ENCODE measurements at places on chromosomes 7 and 10.

DNA sequence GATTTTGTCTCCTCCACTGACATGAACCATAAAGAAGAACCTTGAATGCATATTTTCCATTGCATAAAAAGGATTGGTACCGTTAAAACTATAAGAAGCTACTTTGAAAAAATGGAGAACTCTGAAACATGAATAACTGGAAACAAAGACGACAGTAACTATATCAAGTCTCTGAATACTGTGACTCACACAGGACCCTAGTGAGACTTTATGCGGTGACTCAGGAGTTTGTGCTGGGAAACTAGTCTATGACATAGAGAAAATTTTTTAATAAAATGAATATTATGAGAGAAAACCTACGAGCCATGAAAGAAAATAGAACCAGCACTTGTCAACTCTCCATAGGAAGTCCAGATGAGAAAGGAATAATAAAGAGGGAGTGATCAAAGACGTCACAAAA is 339.9 kb upstream of the ADARB2 start:
- DNase-seq = no peak

- no peak for DNase-seq
Measured at GRCh38 chr7:108340856-108341411, 115.3 kb downstream of the NRCAM start.

- DNase-seq = no peak
Measured at GRCh38 chr10:129562487-129562886, 95.4 kb downstream of the MGMT start.

DNA sequence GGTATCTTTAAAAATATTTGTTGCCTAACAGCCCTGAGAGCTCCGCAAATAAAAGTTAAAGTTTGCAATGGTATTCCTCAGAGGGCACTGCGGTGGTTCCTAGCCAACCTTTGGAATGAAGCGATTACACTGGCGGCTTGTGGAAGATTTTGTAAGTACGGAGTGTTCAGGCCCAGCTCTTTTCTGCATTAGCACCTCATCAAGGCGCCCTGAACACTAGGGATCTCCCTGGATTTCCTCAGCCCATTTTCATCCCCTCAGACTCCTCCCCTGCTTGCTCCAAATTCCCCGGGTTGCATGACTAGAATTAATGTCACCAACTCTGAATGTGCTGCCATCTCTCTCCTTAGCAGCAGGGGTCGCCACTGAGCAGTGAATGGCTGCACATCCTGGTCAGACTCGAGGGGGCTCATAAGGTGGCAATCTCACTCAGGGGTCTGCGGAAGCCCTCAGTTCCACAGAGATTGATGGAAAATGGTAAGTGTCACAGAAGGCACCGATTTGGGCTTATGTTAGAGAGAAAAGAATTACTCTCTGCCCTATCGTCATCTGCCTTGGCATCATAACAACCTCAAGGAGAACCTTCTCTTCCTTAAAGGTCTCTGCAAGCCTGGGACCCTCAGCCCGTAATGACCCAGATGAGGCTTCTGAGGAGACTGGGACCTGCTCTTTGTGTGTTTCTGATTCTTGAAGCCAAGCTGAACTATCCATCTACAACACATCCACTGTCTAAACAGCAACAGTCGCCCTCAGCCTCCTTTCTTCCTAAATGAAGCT is 262.8 kb upstream of the AOAH start:
- DNase-seq = peak; percentile 48

GRCh38 chr7:69643708-69644445 is 45.6 kb downstream of the AUTS2 start:
- no peak for DNase-seq

- DNase-seq = no peak
Measured at GRCh38 chr7:137667633-137668387, 179.0 kb downstream of the DGKI start.

GRCh38 chr7:51062222-51062987 is 254.2 kb downstream of the COBL start:
- DNase-seq = no peak
